DMS 273 treated with DMSO at 0.1 percent for 48 hours (cell line): ENCODE measurements at places on chromosomes 3 and 15.

- DNase-seq = no peak
Measured at GRCh38 chr15:82132096-82132495, 86.3 kb upstream of the MEX3B start.

DNA sequence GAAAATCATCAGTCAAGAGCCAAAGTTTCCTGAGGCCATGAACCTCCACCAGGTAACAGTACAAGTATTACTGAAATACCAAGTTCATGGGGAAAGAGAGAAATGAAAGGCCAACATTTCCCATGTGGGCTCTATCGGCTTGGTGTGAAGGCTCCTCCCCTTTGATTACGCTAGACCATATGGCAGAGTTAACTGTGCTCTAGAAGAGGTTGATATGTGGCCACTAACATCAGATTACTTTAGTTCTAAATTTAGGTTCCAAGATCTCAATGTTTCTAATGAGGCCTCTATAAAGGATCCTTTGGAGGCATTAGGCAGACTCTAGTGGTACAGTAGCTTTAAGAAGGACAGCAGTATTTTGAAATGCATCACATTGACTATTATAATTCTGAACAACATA is 127.1 kb downstream of the SEMA6D start:
- DNase-seq = no peak

- no peak for DNase-seq
Measured at GRCh38 chr3:178676942-178677790, 140.9 kb downstream of the KCNMB2 start.

GRCh38 chr15:84991014-84991712 is 9.5 kb downstream of the PDE8A start:
- no peak for DNase-seq
